ENCODE measurements at places on chromosomes 6 and 20.

- DNase-seq, result no peak
Measured at GRCh38 chr20:12203981-12204380, 286.3 kb downstream of the BTBD3 start.

- no peak for DNase-seq
Measured at GRCh38 chr6:118856301-118856700, 37.7 kb upstream of the ASF1A start.

DNA sequence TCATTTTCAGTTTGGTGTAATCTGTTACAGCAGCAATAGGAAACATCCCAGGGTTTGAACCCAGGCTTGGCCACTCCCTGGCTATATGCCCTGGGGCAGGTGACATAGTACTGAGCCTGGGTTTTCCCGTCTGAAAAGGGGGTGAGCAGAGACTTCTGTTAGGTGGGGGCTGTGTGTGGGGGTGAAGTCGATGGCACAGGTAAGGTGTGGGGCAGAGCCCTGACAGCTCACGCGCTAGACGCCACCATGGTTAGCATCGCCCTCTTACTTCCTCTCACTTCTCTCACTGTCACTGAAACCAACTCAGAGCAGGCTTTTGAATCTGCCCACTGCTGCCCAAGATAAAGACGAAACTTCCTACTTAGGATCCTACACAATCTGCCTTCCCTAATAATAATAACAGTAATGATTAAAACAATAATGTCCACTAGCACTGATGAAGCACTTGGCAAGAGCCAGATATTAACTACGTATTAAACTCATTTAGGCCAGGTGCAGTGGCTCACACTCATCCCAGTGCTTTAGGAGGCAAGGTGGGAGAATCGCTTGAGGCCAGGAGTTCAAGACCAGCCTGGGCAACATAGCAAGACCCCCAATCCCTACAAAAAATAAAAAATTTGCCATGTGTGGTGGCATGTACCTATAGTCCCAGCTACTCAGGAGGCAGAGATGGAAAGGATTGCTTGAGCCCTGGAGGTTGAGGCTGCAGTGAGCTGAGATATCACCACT is 117.9 kb upstream of the PTPN1 start:
- DNase-seq, result no peak

DNA sequence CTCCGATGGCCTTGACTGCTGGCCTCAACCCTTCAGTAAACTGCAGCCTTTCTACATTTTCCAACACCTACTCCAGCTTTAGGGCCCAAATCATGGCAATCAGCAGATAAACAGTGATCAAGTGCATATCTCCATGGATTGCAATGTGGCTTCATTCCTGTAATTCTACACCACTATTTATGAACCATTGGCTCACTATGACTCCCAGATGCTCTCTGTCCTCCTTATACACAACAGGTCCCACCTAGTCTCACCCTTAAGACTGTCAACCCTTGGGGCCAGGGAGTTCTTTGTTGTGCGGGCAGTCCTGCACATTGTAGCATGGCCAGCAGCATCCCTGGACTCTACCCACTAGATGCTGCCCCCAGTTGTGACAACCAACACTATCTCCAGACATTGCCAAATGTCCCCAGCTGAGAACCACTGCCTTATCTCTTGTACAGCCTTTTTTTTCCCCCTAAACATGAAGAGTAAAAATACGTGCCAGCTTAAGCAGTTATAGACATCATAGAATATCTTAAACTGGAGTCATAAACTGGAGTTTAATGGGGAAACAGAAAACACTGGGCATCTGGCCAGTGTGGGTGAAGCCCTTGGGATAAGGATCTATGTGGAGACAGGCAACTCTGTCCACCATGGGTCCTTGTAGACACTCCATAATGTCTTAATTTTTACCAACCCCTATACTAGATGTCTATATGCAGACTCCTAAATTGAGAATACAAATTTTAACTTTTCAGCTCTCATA is 21.1 kb downstream of the MRPL14 start:
- DNase-seq, result no peak

- no peak for DNase-seq
Measured at GRCh38 chr6:163732479-163732878, 318.0 kb downstream of the QKI start.

DNA sequence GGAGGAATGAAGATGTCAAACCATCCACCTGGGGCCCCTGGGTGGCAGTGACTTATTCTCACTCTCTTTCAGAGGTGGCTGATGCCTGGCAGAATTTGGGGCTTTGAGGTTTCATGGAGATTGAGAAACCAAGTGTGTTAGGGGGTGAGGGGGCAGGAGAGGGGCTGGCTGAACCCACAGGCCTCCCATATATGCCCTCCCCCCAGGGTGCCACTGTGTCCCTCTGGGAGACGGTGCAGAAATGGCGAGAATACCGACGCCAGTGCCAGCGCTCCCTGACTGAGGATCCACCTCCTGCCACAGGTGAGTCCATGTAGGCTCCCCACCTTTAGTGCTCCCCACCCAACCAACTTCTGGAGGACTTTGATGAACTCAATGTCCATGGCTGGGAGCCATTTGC is 7.6 kb downstream of the GLP1R start:
- no peak for DNase-seq

- DNase-seq, result no peak
Measured at GRCh38 chr6:75204959-75205775, 686 bp downstream of the COL12A1 start.

DNA sequence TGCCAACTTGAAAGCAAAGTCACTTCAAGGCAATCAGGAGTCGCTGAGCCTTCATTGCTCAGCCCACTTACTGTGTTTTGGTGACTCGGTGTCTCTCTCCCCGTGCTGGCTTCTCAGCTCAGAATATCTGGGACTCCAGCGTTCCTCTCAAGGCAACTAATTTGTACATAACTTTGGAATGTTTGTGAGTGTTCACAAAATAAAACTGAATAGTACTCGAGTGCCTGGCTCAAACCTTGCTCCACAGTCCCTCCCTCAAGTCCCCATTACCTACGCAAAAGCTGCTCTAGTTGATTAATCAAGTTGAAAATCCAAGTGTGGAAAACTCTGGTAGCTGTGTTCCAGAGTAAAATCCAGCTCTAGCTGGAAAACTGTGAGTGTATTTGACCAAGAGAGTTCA is 8.6 kb downstream of the IPCEF1 start:
- no peak for DNase-seq

DNA sequence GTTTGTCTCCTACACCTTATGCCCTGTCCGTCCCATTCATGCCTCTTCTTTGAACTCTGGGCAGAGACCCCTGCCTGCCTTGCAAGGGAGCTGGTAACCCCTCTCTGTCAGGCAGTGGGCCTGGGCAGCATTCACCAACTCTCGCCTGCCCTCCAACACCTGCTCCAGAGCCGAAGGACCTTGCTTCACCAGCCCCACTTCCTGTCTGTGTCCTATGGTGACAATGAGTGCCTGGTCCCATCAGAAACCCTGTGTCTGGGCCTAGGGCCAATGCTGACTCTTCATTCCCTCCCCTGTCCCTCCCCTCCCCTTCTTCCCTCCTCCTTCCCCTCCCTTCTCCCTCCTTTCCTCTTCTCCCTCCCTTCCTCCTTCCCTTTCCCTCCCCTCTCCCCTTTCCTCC is 22.8 kb upstream of the PCMTD2 start:
- DNase-seq, result peak; percentile 38

- DNase-seq, result no peak
Measured at GRCh38 chr20:58453391-58453790, 61.8 kb downstream of the APCDD1L start.

DNA sequence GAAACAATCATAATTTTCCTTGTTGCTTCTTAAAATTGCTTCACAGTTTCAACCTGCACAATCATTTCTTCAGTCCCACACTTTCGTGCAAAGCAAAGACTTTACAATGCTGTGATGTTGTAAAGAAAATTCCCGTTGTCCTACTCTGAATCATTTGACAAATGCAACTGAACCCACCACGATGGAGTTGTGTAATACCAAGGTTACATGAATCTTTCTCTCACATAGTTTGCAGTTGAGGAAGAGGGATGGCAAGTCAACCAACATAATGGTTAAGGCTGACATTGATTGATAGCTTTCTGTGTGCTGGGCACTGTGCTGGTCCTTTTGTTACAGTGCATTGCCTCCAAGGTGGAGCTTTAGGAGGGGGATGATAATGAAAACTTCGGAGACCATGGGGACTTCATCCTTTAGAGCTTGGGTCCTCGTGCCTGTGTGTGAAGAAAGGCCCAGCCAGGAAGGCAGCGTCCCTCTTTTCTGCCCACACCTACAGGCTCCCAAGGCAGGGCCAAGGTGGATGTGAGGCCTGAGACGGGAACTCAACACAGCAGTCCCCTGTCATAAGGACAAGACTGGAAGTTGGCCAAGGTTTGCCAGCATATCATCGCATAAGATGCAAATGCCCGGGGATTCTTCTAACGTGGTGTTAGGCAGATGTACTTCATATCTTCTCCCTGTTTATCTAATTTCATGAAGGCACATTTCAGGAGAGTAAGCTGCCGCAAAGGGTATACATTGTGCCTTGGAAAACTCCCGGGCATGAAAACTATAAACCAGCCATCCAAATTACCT is 96.9 kb downstream of the LY86 start:
- no peak for DNase-seq

DNA sequence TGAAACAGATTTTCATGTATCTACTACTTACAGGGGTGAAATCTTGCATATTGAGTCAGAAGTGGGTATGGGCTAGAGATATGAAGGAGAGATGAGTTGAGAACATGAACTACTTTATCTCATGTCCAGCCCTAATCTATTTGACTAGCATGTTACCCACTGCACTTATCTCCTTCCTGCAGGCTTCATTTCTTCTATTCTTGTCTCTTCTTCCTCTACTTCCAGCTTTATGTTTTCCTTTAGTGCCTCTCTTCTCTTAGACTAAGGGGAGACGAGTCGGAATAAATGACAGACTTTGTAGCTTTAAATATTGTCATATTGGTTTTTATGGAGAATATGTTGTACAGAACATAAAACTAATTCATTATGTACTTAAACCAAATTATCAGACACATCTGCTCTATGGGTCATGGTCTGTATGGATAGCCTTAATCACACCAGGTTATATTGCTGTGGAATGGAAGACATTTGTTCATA is 5.3 kb downstream of the RAB32 start:
- DNase-seq, result no peak

DNA sequence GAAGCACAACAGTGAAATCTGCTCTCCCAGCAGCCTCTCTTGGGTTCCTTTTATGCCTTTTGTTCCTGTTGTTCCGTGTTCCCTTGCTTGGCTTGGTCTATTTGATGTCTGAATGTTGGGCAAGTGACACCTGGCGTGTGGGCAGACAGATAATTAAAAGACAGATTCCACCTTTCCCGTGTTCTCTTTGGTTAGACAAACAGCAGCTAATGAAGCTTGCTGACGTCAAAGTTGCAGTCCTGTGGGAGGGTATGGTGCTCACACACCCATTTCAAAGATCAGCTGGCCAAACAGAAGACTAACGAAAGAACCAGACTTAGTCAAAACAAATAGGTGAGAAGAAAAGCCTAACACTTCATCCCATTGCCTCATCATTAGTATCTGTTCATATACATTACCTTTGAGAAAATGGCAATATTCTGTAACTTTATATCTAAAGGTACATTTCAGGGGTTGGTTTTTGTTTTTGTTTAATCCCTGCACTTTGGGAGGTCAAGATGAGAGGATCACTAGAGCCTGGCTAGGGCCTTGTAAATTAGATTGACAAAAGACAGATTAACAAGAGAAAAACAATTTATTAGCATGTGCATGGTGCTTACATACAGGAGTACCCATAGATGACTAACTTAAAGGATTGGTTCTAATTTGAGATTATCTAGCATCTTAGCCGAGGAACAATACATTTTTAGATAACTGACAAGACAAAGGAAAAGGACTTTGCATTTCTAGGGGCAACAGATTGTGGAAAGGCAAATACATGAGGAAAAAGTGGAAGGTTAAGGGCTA is 48.9 kb upstream of the TNFRSF21 start:
- no peak for DNase-seq

GRCh38 chr20:46630306-46630705 is 21.0 kb downstream of the SLC13A3 start:
- DNase-seq, result no peak

DNA sequence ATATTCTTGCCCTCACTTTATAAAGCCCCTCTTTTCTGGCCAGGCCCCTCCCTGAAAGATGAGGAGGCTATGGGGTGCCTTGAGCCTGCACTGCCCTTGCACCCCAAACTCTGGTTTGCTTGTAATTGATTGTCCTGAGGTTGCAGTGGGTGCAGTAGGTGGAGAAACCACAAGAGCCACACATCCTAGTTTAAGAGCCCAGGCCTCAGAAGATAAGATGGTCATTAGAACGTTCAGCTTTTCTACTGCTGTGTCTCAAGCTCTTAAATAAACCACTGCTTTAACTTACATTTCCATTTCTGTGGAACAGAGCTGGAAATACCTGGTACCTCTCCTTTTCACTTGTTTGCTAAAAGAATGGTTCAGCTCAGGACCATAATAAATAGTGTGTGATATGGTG is 9.0 kb downstream of the MRAP2 start:
- DNase-seq, result no peak

DNA sequence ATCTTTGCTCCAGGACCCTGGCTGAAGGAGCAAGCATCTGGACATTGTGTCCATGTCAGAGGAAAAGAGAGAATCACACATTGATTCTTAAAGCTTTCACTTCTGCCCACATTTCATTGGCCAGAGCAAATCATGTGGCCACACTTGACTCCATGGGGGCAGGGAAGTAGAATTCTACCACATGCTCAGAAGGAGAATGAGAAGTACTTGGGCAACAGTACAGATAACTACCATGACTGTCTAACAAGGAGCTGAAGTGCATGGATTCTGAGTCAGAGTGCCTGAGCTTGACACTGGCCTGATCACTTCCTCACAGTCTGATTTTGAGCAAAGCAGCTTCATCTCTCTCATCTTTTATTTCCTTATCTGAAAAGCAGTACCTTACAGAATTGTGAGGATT is 38.6 kb downstream of the GHRH start:
- DNase-seq, result no peak

DNA sequence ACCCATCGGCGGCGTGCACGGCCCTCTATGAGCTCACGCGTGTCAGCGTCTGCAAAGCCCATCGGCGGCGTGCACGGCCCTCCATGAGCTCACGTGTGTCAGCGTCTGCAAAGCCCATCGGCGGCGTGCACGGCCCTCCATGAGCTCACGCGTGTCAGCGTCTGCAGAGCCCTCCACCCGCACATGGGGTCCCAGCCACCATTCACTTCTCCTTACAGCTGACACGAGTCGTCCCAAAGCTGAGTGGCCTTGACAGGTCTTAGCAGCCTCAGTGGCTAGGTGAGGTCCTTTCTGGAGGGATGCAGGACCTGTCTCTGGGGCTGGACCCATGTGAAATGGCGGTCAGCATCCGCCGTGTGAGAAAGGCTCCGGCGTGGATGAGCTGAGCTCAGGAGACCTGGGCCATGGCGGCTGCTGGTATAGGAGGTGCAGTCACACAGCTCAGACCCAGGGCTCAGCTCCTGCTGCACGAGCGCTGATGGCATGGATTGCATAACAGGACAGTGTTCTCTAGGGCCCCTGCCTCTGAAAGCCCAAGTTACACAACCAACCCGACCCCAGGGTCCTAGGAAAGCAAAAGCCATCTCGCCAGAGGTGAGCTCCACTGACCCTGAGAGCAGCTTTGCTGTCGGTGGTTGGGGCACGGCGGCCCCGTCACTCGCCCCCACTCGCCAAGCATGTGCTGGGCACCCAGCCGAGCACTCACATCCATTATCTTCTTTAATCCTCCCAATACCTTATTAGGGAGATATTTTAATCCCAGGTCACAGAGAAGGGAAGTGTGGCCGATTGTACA is 38.9 kb downstream of the DLL1 start:
- DNase-seq, result no peak

Measured in DND-41 (cell line).